Inflammatory macrophage treated with lipopolysaccharide for 4 hours (primary cell): ENCODE measurements at places on chromosomes 12 and 14.

GRCh38 chr14:76918782-76919394 is 92.7 kb downstream of the LRRC74A start:
- peak; percentile 68 for DNase-seq

- no peak for DNase-seq
These were observed 53.9 kb downstream of the DPF3 start for GRCh38 chr14:72839753-72840607.

DNA sequence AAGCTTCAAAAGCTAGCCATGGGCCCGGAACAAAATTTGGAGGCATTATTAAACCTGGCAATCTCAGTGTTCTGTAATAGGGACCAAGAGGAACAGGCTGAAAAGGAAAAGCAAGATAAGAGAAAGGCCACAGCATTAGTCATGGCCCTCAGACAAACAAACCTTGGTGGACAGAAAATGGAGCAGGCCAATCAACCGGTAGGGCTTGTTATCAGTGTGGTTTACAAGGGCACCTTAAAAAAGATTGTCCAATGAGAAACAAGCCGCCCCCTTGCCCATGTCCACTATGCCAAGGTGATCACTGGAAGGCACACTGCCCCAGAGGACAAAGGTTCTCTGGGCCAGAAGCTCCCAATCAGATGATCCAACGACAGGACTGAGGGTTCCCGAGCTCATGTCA is 653.9 kb upstream of the TMEM132C start:
- DNase-seq: no peak

DNA sequence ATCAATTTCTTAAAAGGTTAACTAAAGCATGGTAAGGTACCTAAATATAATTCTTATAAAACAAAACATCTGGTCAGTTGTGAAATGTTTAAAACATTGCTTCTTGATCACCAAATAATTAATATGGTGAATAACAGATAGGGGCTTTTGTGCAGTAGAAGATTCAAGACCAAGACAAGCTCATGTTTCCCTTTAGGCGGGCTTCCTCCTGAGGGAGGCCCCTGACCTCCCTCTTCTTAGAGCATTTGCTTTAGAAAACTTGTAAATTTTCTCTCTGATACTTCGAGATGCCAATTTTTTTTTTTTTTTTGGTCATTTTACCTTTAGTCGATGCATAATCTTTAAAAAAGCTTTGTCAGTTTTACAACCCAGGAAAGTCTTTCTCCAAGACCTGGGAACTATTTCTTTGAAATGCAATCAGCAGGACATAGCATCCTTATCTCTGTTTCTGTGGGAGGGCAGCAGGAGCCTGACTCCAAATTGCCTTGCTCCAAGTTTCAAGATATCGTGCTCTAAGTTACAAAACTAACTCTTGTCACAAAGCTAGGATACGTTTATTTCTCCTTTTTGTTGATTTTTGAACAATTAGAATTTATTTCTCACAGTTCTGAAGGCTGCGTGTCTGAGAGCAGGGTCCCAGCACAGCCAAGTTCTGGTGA is 66.6 kb upstream of the BICD1 start:
- no peak for DNase-seq

DNA sequence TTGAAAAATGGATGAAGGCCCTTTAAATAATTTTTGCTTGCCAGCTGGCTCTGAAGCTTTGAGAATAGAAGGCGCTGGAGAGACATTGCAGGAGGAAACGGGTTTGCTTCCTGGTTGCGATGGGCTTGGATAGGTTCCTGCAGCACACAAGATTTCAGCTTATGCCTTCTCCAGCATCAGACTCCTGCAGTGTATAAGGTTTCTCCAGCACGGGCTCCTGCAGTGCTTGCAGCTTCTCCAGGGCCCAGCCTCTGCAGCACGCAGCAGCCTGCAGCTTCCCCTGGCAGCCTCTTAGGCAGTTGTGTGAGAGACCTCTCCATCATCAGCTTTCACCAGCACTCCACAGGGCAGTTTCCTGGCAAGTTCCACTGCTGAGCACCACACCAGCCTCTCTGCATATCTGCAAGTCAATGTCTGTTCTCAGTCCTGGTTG is 78.7 kb upstream of the ZDHHC17 start:
- DNase-seq: no peak

DNA sequence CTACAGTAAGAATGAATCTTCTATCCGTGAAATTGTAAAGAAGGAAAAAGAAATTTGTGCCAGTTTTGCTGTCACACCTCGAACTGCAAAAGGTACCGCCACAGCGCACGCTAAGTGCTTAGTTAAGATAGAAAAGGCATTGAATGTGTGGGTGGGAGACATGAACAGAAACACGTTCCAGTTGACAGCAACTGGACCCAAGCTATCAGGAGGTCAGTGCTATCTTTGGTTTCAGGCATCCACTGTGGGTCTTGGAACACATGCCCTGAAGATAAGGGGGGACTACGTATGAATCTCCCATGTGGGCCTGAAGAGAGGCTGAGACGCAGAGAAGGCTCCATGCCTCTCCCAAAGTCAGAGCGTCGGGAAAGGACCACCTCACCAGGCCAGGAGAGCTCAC is 9.8 kb downstream of the IFFO1 start:
- DNase-seq: no peak

GRCh38 chr12:94740601-94741362 is 90.4 kb upstream of the TMCC3 start:
- no peak for DNase-seq

DNA sequence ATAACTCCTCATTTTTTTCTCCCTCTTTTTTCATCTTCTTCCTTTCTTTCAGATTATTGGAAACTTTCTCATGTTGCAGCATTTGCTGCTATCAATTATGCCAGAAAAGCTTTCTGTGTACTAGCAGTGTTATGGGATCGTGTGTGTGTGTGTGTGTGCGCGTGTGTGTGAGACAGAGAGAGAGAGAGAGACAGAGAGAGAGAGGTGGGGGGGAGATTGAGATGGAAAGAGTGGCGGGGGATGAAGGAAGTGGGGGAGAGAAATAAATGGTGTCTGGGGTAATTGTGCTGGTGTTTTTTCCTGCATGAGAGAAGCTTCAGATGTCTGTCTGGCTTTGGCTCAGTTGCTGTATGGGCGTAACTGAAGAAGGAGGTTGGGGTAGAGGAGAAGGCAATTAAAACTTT is 268.9 kb downstream of the RAD51B start:
- no peak for DNase-seq
